ENCODE measurements at places on chromosomes 5 and 9.

- no peak for DNase-seq
Observed at GRCh38 chr5:157576678-157577077, 1.1 kb upstream of the ADAM19 start.

- DNase-seq = no peak
Observed at GRCh38 chr5:119651486-119651885, 22.1 kb downstream of the FAM170A start.

DNA sequence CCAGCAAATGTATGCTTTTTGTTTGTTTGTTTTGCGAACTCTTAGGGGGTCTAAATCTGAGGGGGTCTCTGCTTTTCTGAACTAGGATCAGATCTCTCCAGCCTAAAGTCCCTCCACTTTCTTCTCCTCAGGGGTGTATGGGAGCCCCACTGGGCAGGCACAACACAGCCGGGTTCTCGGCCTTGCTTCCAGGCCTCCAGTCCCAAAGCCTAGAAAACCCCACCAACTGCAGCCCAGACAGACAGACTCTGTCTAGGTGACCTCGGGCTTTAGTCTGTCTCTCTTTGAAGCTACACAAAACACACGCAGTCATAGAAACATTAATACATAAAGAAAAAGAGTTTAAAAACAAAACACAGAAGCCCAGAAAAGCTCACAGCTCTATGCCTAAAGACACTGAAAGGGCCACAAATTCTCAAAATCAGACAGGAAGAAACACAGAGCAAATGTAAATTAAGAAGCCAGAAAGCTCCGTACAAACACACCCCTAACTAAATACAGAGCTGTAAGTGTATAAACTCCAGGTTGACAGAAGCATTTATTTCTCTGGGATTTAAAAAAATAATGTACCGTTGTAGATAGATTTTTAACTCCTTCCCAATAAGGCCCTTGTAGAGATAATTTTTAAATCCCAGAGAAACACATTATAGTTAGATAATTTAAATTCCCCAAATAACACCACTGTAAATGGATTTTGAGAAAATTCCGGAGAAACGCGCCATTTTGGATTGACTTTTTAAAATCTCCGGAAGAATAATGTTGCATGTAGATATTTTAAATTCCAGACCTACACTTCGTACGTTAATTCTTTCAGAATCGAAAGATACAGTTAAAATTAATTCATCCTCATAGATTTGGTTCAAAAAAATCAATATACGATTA is 2.0 kb downstream of the PITX1 start:
- DNase-seq = no peak

- no peak for DNase-seq
Observed at GRCh38 chr9:73157811-73158210, 6.1 kb downstream of the ANXA1 start.

DNA sequence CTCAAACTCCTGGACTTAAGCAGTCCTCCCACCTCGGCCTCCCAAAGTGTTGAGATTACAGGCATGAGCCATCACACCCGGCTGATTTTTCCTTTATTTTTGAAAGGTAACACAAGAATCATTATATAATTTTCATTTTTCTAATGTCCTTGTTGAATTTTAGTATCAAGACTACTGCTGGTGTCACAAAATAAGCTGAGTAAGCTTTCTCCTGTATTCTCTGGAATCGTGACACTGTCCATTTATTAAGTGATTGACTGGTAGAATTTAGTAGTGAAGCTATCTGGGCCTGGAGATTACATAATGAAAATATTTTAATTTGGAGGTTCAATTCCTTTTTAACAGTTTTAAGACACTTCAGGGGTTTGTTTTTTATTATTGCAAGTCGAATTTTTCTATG is 9.5 kb downstream of the CDK20 start:
- DNase-seq = no peak

DNA sequence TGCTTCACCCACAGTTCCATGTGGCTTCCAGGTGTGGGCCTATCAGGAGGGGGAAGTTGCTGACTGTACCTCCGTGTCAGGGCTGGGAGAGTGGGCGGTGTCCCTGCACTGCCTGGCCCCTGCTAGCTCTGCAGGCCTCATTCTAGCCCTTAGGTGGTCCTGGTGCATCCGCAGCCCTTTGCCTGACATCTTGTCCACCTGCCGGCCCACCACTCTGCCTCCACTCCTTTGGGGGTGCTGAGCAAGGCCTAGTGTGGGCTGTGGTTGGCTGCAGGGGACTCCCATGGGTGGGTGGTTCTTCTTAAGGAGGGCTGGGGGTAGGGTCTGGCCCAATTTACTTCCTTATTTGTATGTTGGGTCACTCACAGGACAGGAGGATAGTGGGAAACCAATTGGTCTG is 66.9 kb downstream of the HSPA4 start:
- DNase-seq = no peak

GRCh38 chr9:1474671-1475070 is 424.5 kb downstream of the DMRT2 start:
- DNase-seq = no peak

GRCh38 chr9:108838017-108838416 is 17.8 kb downstream of the ACTL7B start:
- DNase-seq = no peak

All from stimulated activated CD8-positive, alpha-beta memory T cell treated with anti-CD3 and anti-CD28 coated beads, Interleukin-7, amount 100 ng/mL, for 48 hours (primary cell).